ENCODE measurements at places on chromosomes 13 and 19.

DNA sequence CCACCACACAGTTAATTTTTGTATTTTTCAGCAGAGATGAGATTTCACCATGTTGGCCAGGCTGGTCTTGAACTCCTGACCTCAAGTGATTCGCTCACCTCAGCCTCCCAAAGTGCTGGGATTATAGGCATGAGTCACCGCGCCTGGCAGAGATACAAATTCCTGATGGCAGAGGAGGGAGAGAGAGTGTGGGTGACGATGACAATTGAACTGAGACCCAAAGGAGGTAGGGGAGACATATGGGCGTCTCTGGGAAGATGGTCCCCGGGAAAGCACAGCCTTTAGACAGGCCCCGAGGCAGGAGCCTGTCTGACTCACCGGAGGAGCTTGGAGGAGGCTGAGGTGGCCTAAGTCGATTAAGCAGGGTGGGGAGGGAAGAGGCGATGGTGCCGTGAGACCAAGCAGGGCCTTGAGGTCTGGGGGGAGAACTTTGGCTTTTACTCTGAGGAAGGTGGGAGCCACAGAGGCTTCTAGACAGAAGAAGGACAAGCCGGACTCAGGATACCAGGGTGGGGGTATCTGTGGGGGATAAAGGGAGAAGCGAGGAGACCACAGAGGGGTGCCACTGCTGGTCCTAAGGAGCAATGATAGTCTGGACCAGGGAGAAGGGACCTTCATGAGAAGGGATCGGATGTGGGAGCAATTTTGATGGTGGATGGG lies 38.2 kb downstream of the ARRDC2 start:
- no peak for DNase-seq

DNA sequence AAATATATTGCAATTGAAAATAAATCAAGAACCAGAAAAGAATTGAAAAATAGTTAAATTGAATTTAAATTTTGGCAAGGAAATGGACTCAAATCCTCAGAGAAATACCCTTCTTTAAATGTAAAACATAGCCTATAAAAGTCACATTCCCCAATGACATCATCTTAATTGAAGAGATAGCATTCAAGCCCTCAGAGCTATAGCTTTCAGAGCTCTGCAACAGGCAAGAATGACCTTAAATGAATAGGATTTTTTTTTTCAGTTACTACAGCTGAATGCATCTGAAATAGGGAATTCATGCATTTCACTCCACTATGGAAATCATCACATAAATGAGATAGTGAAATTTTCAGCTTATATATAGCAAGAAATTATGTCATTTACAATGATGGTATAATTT lies 1049.0 kb downstream of the OLFM4 start:
- no peak for DNase-seq

GRCh38 chr19:6737873-6738786 lies 750 bp upstream of the GPR108 start:
- no peak for DNase-seq

GRCh38 chr13:80070024-80070703 lies 270.8 kb downstream of the SPRY2 start:
- DNase-seq: no peak

DNA sequence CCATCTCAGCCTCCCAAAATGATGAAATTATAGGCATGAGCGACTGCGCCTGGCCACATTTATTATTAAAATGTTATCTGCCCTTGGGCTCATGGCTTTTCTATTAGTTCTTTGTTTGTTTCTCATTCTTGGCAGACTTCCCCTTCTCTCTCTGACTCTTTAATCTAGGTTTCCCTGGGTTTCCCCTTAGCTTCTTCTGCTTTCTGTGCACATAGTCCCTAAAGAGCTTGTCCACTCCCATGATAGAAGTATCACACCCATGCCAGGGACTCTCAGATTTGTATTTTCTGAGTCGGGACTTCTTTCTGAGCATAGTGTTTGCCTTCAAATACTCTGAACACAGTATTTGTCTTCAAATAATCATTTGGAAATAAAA lies 38.6 kb upstream of the ITM2B start:
- no peak for DNase-seq
